Left ventricle myocardium inferior (tissue), 1 donor: ENCODE measurements at places on chromosomes 4 and X.

DNA sequence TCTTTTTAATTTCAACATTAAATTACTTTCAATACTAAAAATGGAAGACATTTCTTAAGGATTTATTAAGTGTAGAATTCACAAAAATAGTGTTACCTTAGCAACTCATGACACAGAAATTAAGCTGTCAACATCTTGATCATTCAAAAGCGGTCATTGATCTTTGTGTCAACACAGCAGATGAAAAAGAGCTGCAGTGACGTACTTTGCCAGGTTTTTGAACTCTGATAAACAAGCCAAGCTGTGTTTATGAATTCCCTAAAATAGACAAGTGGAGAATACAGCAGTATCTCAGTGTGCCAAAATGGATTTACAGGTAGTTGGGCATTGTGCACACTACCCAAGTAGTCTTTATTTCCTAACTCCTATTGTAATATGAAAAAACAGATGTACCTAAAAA lies 1141.8 kb upstream of the PCDH7 start:
- DNase-seq, result no peak

- DNase-seq, result no peak
Observed at GRCh38 chr4:124964251-124964650, 251.7 kb upstream of the ANKRD50 start.

- DNase-seq, result no peak
Observed at GRCh38 chrX:44570522-44570921, 27.9 kb upstream of the FUNDC1 start.

GRCh38 chr4:53841711-53842110 lies 222.7 kb downstream of the CHIC2 start:
- DNase-seq, result no peak

DNA sequence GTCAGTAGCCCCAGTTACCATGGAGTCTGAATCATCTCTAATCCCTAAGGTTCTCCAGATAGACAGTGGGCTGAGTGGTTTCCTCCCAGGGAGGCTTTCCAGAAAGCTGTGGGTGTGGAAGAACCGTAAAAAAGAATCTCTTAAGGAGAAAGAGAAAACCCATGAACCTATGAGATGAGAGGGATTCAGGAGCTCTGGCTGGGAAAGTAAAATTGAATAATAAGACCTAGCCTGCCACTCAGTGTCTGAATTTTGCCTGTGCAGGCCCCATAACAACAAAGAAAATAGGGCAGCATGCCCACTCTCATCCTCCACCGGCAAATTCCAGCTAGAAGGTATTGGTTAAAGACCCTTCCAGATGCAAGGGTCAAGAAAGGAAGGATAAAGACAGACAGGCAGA lies 16.9 kb downstream of the AWAT2 start:
- DNase-seq, result no peak

- DNase-seq, result no peak
Observed at GRCh38 chrX:74890676-74891430, 34.4 kb downstream of the NEXMIF start.

DNA sequence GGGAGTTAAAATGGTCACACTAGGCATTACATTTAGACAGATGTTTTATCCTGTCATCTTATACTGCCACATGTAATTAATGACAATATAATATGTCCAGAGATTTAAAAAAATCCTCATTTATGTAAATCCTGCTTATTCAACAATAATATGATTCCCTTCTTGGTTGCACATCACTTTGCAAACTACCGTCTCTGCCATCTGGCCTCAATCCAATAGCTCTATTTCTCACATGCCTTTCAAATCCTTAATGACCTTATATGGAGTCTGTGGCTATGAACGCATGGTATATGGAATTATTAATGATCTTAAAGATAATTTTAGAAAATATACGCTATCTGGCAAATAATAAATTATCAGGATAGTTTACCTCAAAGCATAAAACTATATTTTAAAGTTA lies 144.5 kb downstream of the NPNT start:
- DNase-seq, result no peak

GRCh38 chr4:152885185-152885584 lies 50.9 kb upstream of the FHDC1 start:
- DNase-seq, result no peak

GRCh38 chrX:121987163-121987562 lies 939.8 kb downstream of the GLUD2 start:
- no peak for DNase-seq

DNA sequence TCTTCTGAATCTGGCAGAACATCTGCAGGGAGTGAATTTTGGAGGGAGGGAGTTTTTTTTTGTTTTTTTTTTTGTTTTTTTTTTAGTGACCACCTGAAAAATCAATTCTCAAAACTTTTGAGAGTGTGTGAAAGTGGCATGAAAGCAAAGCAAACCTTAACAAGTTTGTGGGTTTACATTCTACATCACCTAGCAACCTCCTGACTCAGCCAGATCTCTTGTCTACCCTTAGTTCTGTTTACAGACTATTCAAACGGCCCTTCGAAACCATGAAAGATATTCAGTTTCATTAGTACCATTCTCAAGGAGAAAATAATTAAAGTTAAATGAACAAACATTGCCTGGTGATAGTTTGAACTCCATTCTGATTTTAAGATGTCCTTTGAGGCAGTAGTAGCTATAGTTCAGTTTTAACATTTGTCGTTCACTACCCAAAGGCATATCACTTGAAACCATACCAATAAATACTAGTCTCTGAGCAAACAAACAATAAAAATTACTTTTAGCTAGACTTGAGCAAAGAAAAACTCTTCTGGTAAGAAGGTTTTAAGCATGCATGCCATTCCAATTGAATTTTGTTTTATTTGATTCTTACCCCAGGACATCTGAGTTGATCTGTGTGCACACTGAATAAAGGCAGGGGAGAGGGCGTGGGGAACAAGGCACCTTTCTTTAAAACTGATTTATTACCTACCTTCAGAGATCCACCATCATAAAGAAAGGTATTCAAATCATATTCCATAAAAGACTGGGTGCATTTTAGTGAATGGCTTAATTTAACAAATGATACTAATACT lies 137.7 kb downstream of the ARX start:
- no peak for DNase-seq

GRCh38 chr4:77120886-77121508 lies 36.0 kb upstream of the CCNG2 start:
- no peak for DNase-seq

- DNase-seq, result no peak
Observed at GRCh38 chrX:16797841-16798240, 11.6 kb downstream of the TXLNG start.

DNA sequence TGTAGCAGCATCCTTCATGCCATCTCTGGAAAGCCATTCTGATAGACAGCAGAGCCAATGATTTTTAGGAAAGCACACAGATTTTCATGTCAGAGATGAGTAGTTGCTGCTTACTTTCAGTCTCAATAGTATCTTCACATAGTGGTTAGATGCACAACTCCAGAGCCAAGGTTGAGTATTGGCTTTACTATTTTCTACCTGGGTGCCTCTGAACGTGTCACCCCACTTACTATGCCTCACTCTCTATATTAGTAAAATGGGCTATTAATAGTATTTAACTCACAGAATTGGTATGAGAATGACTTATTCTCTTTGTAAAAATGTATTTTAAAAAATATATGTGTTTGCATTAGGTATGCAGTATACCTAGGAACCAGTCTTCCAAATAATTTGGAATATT lies 108.8 kb upstream of the STIM2 start:
- DNase-seq, result no peak

DNA sequence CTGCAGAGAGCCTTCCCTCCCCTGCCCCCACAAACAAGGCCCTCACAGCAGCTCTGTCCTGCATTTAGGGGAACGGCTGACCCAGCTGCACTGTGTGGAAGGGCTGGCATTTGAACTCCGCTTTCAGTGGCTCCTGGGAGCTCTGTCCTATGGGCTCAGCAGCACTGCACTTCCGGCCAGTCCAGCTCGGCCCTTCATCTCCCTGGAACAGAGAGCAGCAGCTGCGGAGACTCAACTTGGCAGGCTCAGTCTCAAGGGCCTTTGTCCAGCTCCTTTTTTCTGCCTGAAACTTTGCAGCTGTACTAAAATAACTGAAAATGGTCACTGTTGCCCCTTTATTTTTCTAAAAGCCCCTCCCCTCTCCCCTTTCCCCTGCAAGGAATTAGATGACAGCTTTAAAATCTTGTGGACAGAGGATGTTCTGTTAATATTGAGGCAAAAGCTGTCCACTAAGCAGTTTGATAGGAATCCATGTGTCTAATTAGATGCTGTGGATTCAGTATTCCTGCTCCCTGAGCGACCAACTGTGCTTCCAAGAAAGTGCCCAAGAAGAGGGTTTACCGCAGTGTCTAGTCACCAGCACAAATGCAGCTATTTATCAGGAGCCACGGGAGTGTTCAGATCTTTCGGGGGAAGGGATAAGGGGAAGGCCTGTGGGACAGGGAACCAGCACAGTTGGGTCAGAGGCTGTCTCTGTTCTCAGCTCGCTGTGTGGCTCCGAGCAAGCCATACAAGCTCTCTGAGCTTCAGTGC lies 133.1 kb downstream of the AFAP1 start:
- DNase-seq, result peak; percentile 88

DNA sequence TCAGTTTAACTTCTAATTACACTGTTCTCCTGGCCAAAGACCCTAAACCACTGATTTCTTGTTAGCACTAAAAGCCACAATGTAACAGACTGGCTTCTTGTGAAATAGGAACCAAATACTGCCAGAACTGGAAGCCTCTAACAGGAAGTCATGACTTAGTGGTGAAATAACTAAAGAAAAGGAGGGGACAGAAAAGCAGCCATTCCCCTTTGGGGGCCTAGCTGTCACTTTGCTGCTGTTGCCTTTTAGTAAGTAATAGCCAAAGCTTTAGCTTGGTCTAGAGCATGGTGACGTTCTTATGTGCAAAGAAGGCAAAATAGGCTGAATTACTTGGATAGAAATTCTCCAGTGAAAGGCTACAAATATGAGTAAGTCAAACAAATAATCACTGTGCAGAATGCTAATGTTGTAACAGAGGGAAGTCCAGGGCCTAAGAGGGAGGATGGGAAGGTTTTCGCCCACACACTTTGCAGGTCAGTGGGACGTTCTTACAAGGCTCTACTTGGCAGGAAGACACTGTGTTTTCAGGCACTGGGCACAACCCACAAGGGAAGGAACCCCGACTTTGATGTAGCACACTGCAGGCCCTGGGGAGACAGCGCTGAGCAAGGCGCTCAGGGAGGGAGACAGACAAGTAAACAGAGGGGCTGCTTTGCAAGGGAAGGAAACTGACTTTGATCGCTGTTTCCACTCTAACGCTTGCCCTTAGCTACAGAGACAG lies 16.7 kb downstream of the GAB3 start:
- DNase-seq, result no peak

GRCh38 chr4:165248102-165248501 lies 40.7 kb downstream of the KLHL2 start:
- no peak for DNase-seq

- no peak for DNase-seq
Observed at GRCh38 chr4:110195561-110196205, 2.7 kb downstream of the ELOVL6 start.

- no peak for DNase-seq
Observed at GRCh38 chr4:3426465-3427133, 15.2 kb upstream of the HGFAC start.

- no peak for DNase-seq
Observed at GRCh38 chrX:152907084-152907651, 9.3 kb downstream of the ZNF185 start.

DNA sequence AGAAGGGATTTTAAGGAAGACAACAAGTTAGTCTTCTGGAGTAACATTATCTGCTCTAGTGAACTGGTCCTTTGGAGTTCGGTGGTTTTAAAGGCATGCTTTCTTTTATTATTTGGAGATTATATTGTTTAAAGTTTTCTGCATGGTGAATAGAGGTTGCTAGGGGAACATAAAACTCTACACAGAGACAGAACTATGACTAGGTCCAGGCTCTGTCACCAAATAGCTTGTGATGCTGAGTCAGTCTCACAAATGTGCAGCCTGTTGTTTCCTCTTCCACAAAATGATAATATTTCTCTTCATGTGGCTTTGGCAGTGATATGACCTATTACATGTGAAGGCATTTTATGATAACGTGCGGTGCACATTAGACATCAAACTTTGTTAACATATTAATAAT lies 132.6 kb downstream of the PACRGL start:
- no peak for DNase-seq

DNA sequence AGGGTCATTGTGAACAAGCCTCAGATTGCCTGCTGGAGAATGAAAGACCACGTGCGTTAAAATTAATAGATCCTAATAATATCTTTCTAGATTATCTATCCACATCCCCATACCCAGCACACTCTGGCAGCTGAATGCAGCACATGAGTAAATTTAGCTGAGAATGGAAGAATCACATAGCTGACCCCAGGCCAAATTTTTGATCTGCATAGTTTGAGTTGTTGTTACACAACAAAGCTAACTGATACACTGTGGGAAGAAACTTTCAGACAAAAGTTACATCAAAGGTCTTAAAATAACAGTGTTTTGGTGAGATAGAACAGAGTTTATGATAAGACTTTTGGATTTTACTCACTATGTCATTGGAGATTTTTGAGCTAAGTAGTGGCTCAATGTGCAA lies 72.4 kb upstream of the ANXA10 start:
- no peak for DNase-seq

DNA sequence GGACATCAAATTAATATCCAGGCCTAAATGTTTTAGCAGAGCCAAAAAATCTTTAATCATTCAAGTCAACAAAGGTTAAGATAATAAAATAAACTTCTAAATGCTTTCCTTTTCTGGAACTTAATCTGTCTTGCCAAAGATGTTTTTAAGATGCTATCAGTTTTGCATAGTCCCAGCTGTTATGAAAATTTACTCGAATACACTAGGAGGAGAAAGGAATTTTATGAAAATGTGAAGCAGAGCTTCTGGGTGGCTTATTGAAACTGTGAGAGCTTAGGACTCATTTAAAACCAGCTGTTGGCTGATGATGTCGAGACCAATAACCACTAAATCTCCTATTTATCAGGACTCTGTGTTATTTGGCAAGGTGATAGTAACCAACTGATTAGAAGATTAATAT lies 202.2 kb upstream of the ETNPPL start:
- DNase-seq, result no peak

DNA sequence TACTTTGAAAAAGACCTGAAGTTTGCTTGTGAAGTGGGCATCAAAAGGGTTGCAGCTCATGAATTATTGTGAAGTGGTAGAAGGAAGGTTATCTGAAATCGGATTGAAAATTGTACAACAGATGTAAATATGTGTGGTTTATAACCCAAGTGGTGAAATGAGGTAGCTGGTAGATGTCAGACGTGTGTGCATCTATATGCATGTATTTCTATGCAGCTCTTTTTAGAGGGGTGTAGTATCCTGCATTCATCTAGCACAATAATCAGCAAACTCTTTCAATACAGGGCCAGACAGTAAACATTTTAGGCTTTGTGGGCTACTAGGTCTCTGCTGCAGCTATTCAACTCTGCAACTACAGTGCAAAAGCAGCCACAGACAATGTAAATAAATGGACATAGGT lies 9.4 kb downstream of the ATRX start:
- DNase-seq, result no peak

GRCh38 chrX:110173192-110174175 lies 144.4 kb downstream of the AMMECR1 start:
- peak; percentile 13 for DNase-seq

GRCh38 chr4:124030147-124030546 lies 633.6 kb downstream of the SPRY1 start:
- DNase-seq, result peak; percentile 38

- no peak for DNase-seq
Observed at GRCh38 chr4:153468587-153468986, 2.4 kb downstream of the TMEM131L start.

GRCh38 chrX:150690126-150690525 lies 3.1 kb upstream of the MTMR1 start:
- no peak for DNase-seq
